ENCODE measurements at places on chromosomes 7 and 10.

GRCh38 chr7:97471491-97471890 lies 260.4 kb upstream of the TAC1 start:
- DNase-seq = no peak

DNA sequence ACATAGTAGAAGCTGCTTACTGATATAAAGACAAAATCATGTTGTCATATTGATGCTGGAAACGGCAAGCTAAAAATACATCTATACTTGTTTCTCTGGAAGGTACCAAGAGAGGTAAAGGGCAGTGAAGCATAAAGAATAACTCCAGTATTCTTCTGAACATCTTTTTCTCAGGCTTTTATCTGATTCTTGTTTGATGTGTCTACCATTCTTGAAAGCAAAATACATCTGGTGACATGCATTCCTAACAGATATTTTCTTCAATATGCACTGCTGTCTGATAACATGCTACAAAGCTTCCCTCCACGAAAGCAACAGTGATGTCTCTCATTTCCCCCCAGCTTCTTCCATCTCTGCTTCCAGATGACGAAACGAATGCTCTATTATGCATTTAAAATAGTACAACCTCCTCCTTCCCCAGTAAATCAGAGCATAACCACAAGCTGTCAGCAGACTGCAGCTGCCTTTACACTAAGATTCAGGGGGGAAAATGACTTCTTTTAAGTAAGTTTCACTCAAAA lies 100.8 kb downstream of the ARHGAP21 start:
- peak; percentile 68 for DNase-seq

DNA sequence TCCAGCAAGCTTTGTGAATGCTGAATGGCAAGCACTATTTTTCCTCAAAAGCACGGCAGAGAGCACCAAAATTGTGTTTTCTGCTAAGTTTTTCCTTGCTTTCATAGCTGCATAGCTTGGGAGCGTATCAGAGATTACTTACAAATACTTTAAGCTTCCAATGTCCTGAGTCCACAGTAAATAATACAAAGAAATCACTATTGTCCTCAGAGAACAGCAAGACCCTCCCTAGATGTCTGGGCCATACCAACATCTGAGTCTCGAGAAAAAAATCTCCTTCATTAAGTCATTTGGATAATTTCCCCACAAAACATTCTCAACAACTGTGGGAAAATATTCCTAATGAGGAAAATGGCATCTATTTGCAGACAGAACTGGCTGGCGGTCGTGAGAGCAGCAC lies 41.7 kb downstream of the SGMS1 start:
- DNase-seq = no peak

DNA sequence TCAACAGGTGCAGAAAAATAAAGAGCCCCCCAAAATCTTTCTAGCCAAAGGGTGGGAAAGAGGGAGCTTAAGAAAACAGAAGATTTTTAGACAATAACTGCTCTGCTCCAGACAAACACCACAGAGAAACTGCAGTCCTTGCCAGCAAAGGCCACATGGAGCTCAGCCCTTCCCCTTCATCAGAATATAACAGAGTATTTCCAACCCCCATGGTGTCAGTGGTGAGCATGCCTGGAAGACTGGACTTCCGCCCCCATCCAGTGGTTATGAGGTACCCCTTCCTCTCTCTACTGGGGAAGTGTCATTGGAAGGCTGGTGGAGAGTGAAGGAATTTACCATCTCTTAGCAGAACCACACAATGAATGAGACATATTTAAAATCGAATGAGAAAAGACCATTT lies 1007.3 kb upstream of the CELF2 start:
- DNase-seq = no peak

- DNase-seq = no peak
These were observed 334.2 kb upstream of the MAGI2 start for GRCh38 chr7:79787623-79788022.

GRCh38 chr7:100545360-100546128 lies 6.5 kb downstream of the AGFG2 start:
- DNase-seq = no peak

DNA sequence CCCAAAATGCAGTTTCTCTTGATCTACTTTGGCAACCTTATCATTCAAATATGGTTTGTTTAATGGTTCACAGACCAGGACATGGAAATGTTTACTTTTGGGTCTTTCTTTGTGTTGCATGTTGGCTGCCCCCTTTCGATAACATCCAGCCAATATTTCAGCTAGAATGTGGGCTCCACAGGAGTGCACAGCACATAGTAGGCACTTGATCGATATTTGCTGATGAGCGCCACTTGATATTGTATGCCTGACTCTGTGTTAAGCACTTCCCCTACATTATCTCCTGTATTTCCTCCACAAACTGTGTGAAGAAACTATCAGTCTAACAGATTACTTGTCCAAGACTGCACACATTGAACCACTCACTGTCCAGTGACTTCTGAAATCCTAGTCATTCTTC lies 60.2 kb downstream of the SMURF1 start:
- no peak for DNase-seq

- no peak for DNase-seq
These were observed 12.4 kb downstream of the PCLO start for GRCh38 chr7:83150310-83150709.

- DNase-seq = no peak
These were observed 236.1 kb downstream of the KIF20B start for GRCh38 chr10:89937494-89937893.

DNA sequence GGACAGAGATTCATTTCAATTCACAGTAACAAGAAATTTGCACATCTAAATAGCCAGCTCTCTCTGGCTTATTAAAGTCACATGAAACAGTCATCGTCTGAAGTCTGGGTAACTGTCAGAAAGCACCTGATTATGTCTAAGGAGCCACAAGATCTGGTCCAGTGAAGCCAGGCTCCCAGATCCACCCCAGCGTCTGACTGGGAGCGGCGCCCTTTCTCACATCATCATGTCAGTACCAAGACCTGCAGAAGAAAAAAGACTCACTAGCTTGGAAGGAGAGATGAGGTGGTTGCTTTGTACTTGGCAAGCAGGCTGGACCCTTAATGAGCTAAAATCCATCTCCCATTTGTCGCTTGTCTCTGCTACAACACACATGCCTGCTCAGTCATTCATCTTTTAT lies 58.4 kb downstream of the VOPP1 start:
- DNase-seq = no peak

- DNase-seq = no peak
These were observed 170.8 kb upstream of the CDCA7L start for GRCh38 chr7:22116451-22117030.

GRCh38 chr10:112807013-112807412 lies 143.0 kb upstream of the TCF7L2 start:
- no peak for DNase-seq

- DNase-seq = no peak
These were observed 127.4 kb upstream of the INHBA start for GRCh38 chr7:41830271-41830670.

- DNase-seq = no peak
These were observed 4.7 kb downstream of the C10orf71 start for GRCh38 chr10:49303711-49304110.

DNA sequence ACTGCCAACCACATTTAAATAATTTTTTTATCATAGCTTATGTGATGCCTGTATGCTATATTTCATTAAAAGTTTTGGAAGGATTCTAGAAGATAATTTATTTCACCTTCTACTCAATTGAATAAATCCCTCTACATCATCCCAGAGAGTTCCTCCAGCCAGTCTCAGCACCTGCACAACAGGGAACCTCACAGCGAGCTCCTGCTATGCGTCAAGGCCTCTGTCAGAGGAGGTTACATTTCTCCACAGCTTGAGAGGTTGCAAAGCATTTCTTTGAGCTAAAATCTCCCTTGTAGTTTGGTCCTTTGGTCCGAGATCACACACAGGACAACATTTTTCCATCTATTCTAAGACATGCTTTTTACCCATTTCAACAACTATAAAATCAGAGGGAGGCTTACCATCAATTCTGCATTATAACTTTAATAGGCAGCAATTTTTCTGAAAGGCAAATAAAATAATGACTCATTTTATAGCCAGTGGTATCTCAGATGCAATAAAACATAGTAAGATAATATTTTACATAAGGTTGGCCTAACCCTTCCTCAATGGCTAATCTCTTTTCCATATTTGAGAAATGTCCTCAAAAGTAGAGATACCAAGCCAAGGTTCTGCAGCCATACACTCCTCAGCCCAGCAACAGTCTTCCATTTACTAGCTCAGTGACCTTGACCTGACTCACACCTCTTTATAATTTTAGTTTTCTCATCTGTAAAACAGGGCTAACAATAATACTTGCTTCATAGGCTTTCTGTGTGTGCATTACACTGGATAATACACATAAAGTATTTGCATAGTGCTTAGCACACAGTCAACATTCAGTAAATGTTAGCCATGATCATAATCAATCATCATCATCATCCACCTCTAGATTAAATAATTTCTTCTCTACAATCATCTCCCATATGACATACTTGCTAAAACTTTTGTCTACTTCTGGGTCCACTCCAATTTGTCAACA lies 68.8 kb downstream of the DOCK4 start:
- DNase-seq = no peak

GRCh38 chr7:2417981-2418481 lies 14.6 kb downstream of the CHST12 start:
- peak; percentile 63 for DNase-seq

DNA sequence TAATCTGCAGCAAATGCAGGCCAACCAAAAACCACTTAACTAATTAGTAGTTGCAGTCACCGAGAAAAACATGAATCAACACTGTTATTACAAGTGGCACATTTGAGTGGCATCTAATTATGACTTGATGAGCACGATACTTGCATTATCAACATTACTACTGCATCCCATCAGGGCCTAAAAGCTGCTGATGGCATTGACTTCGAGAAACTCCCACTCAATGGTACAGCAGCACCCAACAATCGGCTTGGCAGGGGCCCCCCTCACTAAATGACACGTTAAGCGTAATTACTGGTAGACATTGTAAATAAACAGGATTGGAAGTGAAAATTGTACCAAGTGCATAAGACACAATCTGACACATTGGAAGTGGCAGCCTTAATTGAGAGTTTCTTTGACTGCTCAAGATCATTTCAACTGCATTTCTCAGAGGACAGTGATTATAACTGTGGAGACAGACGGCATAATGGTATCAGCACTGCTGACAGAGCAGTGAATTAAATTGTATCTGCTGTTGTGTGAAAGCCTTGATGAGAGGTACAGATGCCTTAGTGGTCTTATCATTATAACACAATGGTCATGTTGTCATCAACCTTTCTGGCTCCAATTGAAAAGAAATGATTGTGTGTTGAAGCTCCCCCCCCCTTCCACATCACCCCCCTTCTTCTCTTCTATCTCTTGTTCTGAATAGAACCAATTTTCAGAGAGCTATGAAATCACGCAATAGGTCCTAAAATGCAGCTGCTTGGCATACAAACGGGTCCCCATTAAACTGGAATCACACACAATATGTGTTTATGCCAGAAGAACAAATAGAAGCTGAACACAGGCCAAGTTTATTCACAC lies 43.4 kb downstream of the SHTN1 start:
- no peak for DNase-seq

DNA sequence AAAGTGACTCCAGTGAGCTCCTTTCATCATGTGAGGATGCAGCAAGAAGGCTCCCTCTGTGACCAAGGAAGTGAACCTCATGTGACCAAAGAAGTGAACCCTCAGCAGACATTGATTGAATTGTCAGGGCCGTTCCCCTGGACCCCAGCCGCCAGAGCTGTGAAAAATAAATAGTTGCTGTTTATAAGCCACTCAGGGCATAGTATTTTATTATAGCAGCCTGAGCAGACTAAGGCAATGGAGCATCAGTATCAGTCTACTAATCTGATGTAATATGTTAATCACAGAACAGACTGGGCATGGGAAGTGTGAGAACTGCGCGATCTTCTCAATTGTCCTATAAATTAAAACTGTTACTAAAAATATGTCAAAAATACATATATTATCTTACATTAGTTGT lies 384.5 kb upstream of the PRKCQ start:
- no peak for DNase-seq

DNA sequence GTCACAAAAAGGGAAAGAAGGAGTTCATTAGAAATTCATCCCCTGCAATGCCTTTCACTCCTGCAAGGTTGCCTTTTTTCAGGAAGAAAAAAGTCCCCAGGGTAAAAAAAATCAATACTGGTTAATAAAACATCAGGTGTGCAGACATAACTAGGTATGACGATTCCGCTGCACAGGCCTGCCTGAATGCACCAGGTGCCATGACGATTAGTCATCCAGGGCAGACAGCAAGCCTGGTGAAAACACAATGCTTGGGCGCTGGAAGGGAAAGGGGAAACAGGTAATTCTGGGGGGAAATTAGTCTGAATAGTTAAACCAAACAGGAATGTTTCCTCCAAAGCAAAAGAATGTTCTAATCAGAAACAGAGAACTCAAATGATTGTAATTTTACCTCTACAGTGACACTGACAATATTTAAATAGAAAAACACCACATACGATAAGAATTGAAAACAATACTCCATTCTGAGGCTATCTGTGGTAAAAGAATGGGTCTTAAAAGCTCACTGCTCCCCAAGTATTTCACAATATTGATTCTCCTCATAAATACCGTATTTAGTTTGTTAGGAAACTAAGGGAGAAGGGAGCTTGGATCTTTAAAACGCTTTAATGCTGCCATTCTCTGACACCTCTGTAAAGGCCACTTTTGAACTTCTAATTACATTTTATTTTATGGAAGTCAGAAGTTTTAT lies 45.2 kb downstream of the VPS41 start:
- DNase-seq = no peak

GRCh38 chr10:44467900-44468299 lies 83.0 kb upstream of the CXCL12 start:
- no peak for DNase-seq

GRCh38 chr10:127016331-127016730 lies 111.1 kb downstream of the DOCK1 start:
- DNase-seq = no peak

DNA sequence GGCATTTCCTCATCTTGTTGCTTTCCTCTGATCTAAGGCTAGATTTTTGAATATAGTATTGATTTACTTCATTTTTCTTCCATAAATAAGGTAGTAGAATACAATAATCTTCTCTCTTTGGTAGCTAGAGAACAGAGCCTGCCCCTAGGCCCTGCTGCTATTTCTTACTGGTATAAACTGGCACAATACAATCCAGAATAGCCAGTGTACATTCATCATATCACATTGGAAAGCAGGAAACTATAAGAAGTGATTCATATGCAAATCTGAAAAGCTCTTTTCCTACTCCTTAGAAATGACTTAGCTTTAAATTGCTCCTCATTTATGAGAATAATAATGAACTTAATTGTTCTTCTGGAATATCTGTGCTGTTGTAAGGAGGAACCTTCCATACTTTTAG lies 100.2 kb downstream of the KCND2 start:
- no peak for DNase-seq

DNA sequence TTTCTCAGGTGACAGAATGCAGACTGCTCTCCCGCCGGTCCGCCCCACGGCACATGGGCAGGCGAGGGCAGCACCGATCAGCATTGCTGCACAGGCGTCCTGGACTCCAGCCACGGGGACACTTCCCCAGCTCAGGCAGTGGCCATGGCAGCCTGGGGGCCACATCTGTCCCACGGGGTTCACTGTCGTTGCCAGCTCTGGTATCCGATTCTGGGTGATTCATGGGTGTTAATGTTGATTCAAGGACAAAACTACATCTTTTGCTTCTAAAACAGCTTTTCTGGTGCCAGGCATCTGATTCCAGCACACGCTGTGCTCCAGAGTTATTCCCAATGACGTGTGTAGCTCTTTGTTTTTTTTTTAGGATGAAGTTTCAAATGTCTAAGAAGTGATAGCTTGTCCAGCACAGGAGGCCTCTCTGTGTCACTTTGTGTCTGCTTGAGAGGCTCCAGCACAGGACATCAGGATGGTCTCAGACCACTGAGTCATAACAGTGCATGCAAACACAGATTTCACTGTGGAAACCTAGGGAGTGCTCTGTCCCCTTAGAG lies 218.0 kb downstream of the WDR37 start:
- no peak for DNase-seq

- no peak for DNase-seq
These were observed 1.6 kb downstream of the LRRTM3 start for GRCh38 chr10:66927251-66927935.
